ENCODE measurements at places on chromosomes 11 and 22.

DNA sequence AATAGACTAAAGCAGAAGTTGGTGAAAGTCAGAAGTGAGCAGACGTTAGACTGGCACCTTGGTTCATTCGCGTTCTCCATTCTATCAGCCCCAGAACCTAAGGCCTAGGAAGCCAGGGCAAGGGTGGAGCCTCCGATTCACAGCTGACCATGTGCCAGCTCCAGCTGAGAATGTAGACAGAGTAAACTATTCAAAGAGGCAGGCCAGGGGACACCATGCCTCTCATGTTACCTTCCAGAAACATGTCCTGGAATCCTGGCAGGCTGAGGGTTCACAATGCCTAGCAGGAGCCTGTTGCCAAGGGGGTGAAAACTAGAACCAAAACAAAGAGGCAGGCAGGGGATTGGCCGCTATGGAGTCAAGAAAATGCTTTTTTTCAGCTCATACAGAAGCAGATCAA is 224.4 kb upstream of the POU2AF2 start:
- no peak for DNase-seq

GRCh38 chr11:86551288-86552092 is 120.9 kb downstream of the ME3 start:
- no peak for DNase-seq

GRCh38 chr11:30585892-30586250 is 282 bp downstream of the MPPED2 start:
- no peak for DNase-seq

GRCh38 chr11:29227811-29228210 is 789.0 kb downstream of the KCNA4 start:
- no peak for DNase-seq

DNA sequence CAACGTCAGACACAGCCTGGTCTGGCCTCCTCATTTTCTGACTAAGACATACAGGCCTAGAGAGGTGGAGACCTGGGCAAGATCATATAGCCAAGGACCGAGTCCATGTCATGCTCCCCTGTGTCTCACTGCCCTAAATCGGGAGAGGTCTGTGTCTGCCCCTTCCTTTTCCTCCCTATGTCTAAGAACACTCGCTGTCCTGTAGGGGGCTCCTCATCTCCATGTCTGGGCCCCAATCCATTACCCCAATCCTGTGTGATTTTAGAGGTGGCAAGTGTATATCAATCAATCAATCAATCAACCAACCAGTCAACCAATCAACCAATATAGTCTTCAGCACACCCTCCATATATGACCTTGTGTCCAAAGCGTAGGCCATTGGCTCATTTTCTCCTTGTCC is 125.7 kb downstream of the KIRREL3 start:
- no peak for DNase-seq
